ENCODE measurements at places on chromosomes 7 and 10.
A peak's percentile ranks its signal among the peaks of the same experiment; 100 is the strongest.

- DNase-seq, result no peak
Observed at GRCh38 chr10:71582019-71582418, 137.6 kb downstream of the C10orf105 start.

GRCh38 chr10:12844811-12845483 lies 156.6 kb downstream of the CCDC3 start:
- no peak for DNase-seq

DNA sequence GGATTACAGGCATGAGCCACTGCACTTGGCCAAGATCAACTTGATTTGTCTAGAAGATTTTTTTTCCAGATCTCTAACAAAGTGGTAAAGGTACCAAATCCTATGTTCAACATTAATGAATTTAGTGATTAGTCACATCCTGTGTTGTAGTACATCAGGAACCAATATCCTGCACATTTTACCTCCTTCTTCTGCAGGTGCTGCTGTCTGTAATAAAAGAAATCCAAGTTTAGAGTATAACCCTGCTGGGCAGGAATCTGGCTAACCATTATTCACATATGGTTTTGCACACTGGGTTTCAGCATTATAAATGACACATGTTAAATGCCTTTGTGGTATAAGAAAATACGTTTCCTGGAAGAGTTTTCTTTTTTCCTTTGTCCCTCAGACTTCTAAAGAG lies 10.8 kb downstream of the PARD3 start:
- no peak for DNase-seq

DNA sequence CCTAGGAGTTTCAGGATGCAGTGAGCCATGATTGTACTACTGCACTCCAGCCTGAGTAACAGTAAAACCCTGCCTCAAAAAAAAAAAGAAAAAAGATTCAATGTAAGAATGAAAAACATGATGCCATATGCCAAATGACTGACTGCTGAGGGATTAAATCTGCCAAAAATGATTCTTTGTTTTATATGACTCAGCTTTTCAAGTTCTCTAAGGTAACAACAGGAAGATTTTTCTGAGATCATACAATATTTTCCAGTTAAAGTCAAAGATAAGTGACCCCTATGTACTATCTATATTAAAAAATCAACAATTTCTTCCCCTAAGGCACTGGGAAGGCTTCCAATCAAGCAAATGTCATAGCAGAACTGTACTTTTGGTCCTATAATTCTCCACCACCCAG lies 271.2 kb upstream of the IMMP2L start:
- DNase-seq, result no peak

GRCh38 chr7:85509476-85509875 lies 322.6 kb upstream of the SEMA3D start:
- no peak for DNase-seq

DNA sequence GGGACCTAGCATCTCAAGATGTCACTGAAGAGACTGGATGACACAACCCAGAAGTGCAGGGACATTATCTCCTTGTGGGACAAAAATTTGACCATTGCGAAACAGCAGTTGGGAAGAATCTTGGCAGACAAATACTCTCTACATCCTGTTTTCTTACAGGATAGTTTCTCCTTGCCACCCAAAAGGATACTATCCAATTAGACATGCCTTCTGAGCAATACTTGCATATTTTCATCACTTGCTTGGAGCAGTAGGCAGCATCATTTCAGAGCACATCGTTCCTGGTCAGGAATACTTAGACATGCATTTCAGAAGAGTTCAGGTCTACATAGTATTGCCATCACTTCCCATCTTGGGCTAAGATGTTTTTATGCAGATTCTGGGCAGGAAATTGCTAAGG lies 56.8 kb downstream of the FAS start:
- DNase-seq, result no peak

DNA sequence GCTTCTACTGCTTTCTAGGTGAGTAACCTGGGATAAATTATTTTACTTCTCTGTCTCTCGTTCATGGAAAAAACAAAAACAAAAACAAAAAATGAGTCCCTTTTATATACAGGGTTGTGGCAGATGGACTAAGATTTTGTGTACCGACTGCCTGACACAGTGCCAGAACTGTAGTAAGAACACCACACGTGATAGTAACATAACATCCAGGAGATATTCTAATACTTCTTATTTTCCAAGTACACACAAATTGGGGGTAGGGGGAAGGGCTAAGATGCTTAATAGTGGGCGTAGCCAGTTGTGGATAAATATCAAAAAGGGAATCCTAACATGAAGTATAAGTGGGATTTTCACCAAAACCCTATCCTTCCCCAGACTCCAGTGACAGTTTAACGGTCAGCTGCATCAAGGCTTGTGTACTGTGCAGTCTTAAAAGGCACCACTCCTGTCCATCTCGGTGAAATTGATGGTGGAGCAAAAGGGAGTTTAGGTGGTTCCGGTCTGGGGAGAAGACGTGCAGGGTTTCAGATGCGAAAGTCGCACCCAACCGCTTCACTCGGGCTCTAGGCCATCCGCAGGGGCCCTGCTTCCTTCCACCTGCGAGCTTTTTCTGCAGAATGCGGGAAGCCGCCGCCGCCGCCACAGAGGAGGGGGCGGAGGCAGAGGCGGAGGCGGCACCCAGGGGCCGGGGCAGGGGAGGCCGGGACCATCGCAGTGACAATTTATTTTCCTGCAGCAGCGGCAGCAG lies at the start of gene STAMBPL1:
Gene STAMBPL1 (plus strand): TSS at position 712 of the 748 bp plus-strand sequence. CDS start 21,464 bp downstream, outside the sequence.
- peak; percentile 72 for DNase-seq

GRCh38 chr10:113679463-113680189 lies at the start of gene CASP7:
Gene CASP7 (plus strand): TSS chr10:113679912. CDS start chr10:113697494, 17,582 bp downstream.
- DNase-seq, result peak; percentile 63

DNA sequence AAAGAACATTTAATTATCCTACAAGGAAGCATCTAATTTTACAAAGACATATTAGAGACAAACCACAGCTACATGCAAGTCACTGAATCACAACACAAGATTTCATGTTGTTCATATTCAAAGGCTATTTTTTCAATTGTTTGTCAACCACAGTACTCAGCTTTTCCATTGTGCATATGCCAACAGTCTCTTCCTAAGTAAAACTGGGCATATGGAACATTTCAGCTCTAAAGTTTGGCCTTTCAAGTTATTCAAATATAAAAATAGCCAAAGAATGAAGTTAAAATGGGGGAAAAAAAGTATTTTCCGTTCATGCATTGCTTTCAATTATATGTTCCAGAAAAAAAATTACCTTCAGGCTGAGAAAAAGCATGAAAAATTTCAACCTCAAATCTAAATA lies 537.9 kb downstream of the PLXDC2 start:
- DNase-seq, result no peak

DNA sequence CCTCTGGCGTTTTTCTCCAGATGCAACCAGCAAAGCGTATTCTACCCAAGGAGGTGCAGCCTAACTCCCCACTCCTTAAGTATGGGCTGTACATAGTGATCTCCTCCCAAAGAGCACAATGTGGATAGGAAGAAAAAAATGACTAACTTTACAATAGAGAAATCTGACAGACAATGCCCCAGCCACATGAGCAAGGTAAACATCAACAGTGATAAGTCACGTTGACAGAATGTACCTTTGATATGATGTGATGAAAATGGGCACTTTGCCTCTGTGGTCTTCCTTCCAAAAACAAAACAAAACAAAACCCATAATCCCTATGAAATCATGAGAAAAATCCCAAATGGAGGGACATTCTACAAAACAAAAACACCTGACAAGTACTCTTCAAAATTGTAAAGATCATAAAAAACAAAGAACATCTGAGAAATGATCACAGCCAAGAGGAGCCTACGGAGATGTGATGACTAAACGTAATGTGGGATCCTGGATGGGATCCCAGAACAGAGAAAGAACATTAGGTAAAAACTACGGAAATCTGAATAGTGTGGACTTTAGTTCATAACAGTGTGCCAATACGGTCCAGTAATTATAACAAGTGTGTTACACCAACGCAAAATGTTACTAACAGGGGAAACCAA lies 50.6 kb downstream of the ABLIM1 start:
- DNase-seq, result no peak

DNA sequence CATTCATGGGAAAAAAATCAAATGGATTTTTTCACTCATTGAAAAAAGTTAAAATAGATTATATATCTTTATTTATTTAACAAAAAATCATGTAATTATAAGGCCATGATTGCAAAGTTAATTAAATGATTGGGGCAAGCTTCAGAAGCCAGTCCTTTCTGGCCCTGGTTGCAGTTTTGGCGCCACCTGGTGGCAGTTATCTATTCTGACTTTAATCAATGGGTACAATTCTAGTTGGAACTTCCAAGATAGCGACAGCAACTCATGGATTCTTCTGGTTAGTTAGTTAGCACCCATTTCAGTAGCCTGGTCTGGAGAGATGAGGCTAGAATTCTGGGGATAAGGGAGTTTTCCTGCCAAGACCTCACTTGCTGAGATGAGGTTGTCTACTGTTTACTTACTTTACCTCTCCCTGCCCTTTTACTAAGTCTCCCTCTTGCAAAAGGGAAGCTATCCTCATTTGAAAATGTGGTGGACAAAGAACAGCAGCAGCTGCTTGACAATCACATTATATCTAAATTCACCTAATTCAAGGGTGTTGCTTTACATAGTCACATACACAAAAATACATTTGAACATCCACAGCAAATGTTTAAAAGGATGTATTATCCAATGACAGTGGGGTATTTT lies 42.3 kb downstream of the NOC3L start:
- peak; percentile 81 for DNase-seq

- no peak for DNase-seq
Observed at GRCh38 chr10:91616137-91616536, 16.7 kb downstream of the PPP1R3C start.

All from NCI-H82 (cell line).